Activated CD8-positive, alpha-beta memory T cell treated with anti-CD3 and anti-CD28 coated beads, Interleukin-2, amount 10 ng/mL, durations not matched to agents 7 days and 5 days (primary cell): ENCODE measurements at places on chromosomes 6 and 20. TPM values are rescaled to one million over a fixed set of nuclear protein-coding genes. Genes with fewer than 3 reads are reported as not detected.

SLC22A16 gene
- not detected for total RNA-seq

DNA sequence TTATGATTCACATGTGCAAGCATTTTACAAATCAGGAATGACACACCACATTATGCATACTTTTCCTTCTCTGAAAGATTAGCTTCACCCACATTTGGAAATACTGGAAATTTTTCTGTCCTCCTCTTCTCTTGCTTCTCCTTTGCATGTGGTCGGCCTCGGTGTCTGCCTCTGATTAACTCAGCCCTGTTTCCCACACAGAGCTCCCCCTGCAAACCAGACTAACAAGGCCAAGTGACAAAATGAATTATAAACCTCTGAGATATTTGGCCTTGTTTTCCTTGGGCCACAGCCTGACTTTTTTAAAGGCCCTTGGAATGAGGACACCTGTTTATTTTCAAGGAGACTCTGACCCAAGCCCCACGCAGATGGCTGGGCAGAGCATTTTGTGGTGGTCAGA is 9.0 kb upstream of the CCN6 start:
- no peak for DNase-seq

DNA sequence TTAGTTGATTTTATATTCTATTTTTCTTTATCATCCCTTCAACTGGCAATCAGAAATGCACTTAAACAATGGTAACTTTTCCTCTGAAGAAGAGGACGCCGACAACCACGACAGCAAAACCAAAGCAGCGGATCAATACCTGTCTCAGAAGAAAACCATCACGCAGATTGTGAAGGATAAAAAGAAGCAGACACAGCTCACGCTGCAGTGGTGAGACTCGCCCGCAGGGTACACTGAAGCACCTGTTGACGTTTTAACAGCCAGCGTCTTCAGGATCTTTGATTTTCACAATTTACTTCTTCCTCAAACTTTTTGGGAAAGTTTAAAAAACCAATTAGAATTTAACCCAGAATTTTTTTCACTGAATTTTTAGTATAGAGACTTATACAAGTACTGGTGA is 701 bp downstream of the RFX6 start:
- DNase-seq = no peak

GRCh38 chr20:62830821-62831220 is 14.0 kb downstream of the COL9A3 start:
- DNase-seq = no peak

GRCh38 chr20:4585104-4585753 is 136.5 kb upstream of the PRND start:
- no peak for DNase-seq

CALHM6 gene
- total RNA-seq = 3.8 TPM

ETV7 gene
- total RNA-seq = 5.9 TPM

NANP gene
- 5.9 TPM for total RNA-seq

DNA sequence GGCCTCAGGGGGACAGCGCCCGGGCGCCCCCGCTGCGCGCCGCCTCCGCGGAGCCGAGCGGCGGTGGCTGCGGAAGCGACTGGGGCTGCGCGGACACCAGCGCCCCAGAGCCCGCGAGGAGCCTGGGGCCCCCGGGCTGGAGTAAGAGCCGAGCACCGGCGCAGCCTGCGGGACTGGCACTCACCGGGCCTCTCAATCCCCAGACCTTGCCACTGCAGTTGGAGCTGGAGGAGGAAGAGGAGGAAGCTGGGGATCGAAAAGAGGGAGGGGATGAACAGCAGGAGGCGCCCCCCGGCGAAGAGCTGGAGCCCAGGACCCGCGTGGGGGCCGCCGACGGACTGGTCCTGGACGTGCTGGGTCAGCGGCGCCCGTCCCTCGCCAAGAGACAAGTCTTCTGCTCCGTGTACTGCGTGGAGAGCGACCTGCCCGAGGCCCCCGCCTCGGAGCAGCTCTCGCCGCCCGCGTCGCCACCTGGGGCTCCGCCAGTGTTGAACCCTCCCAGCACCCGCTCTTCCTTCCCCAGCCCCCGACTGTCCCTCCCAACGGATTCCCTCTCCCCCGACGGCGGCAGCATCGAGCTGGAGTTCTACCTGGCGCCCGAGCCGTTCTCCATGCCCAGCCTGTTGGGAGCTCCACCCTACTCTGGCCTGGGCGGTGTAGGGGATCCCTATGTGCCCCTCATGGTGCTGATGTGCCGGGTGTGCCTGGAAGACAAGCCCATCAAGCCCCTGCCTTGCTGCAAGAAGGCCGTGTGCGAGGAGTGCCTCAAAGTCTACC is 590 bp downstream of the RNF217 start:
- DNase-seq = no peak

DNA sequence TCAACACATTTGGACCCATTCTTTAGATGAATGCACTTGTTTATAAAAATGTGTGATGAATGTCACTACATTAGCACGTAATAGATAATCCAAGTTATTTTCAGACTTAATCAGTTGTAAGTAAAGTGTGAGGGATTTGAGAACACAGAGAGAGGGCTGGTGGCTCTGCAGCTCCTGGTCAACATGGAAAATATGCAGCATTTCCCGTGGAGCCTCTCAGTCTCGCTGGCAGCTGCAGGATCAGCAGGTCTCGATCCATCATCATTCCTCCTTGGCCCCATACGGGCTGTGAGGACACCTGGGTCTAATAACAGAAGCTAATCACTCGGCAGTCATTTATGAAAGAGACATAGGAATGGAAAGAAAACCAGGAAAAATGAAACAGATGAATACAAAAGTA is 390.2 kb downstream of the PRKN start:
- DNase-seq = no peak

DNA sequence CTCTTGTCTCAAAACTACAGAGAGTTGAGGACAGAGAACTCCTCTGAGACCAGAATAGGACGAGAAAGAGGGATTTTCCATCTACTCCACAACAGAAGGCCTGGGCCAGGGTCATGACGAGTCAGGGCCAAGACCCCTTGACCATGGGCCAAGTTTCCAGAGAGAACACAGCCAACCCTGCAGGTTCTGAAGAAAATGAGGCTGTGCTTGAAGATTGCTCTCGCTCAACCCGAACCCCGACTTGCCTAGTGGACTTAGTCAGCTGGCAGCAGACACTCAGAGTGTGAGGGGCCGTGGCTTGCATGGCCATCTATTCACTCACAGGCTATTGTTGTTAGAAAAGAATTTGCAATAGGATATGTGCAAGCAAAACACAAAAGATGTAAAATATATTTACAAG is 54.5 kb downstream of the TMEM242 start:
- DNase-seq = no peak

- DNase-seq = no peak
Observed at GRCh38 chr20:17629025-17629424, 53.0 kb downstream of the RRBP1 start.

GRCh38 chr20:454951-455350 is 7.4 kb downstream of the TBC1D20 start:
- DNase-seq = no peak

- DNase-seq = no peak
Observed at GRCh38 chr6:56999049-56999448, 44.1 kb downstream of the BEND6 start.

DNA sequence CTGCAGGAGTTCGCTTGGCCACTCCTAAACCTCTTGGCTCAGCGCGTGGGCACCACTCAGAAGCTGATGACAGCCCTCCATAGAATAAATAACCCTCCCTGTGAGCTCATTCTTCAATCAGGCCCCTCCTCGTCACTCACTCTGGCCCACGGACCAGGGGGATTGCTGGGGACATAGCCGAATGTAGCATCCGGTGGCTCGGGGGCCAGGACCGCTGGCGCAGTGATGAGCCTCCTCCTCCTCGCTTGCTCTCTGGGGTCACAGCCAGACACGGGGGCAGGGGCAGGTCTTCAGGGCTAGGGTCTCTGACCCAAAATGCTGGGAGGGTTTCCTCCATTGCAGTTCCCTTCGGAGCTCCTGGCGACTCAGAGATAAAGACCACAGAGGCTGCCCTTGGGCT is 79.9 kb downstream of the TFAP2C start:
- DNase-seq = no peak

DNA sequence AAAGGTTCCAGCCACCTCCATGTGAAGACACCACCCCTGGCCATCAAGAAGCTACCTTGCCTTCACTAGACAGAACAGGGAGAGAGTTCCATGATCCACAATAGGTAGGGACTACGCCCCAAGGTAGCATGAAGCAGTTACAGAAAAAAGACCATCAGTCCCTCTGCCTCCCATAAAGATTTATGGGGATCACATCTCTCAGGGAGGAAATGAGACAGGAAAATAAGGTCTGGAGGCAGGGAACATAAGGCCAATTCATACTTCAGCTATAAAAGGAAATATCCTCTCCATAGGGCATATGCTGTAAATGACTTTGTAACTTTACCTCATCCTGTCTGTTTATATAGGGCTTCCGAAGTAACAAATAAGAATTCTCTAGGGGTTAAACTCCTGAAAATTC is 129.4 kb downstream of the OR2B2 start:
- DNase-seq = no peak

FILIP1 gene
- not detected for total RNA-seq

DNA sequence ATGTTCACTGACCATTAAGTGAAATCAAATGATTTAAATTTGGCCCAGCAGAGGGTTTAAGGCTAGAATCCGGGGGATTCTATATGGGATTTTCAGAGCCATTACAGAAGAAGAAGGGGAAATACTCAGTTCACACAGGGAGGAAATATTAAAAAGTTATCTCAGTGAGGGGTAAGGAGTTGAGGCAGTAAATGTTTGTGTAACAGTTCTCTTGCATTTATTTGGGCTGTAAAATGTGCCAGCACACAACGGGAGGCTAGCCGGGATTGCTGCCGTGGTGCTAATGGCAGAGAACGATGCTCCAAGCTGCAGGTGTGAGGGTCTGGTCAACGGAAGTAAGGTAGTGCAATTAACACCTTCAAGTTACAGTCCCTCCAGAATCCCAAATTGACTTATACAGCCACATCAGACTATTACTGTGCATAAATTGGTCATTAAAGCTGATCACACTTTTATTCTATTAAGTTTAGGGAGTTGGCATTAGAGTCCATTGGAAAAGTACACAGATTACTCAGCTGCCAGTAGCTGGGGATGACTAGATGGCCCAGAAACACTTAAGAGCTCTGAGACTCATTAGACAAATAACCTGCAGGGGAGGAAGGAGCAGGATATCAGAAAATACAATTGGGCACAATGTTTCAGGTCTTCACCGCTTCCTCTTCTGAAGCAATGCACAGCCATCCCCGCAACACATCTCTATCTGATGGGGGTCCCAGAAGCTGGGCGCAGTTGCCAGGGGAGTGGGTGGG is 31.3 kb downstream of the PPP1R3G start:
- no peak for DNase-seq

DNA sequence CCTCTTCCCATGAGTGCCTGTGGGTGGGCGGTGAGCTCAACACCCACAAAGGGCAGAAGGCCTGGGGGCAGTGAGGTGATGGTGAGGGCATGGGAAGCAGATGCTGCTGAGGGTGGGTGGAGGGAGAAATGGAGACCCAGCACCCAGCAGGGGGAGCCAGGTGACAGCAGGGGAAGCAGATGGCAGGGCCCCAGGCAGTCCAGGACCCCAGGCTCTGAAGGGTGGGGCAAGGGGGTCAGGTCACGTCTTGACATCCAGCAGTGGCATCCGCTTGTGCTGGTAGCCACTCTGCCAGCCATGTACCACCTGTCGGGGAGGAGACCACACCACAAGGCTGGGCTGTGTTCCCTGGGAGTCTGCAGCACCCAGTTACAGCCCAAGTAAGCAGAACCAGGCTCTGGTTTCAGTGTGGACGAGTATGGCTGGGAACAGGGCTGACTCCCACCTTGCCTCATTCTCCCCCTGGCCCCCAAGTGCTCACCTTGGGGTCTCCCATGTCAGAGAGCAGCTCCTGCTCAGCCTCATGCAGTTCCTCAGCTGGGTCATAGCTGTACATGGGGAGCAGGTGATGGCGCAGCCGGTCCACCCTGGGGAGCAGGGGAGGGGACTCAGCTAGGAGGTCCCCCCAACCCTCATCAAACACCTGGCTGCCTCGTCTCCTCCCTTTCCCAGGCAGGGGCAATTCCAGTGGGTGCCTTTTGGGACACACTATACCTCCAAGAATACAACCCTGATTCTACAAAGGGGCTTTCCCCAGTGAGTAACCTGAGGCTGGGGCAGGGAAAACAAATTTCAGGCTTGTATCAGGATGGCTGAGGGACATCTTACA is 2.0 kb downstream of the SMIM29 start:
- DNase-seq = peak; percentile 71

DNA sequence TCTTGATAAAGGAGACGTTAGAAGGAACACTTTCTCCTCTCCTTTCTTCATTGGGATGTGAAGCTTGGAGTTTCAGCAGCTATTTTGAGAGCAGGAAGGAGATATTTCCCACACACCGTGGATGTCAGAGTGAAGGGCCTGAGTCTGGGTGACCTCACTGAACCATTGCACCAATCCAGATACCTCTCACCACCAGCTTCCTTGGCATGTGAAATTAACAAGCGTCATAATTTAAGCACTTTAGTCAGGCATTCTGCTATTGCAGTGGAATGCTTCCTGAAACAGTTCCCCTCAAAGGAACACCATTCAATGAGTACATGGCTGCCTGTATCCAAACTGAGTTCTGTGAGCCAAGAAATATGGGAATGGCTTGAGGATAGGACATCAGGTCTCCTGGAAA is 83.7 kb downstream of the CHMP4B start:
- no peak for DNase-seq

GRCh38 chr6:118509009-118509617 is 39.0 kb upstream of the PLN start:
- DNase-seq = no peak

DNA sequence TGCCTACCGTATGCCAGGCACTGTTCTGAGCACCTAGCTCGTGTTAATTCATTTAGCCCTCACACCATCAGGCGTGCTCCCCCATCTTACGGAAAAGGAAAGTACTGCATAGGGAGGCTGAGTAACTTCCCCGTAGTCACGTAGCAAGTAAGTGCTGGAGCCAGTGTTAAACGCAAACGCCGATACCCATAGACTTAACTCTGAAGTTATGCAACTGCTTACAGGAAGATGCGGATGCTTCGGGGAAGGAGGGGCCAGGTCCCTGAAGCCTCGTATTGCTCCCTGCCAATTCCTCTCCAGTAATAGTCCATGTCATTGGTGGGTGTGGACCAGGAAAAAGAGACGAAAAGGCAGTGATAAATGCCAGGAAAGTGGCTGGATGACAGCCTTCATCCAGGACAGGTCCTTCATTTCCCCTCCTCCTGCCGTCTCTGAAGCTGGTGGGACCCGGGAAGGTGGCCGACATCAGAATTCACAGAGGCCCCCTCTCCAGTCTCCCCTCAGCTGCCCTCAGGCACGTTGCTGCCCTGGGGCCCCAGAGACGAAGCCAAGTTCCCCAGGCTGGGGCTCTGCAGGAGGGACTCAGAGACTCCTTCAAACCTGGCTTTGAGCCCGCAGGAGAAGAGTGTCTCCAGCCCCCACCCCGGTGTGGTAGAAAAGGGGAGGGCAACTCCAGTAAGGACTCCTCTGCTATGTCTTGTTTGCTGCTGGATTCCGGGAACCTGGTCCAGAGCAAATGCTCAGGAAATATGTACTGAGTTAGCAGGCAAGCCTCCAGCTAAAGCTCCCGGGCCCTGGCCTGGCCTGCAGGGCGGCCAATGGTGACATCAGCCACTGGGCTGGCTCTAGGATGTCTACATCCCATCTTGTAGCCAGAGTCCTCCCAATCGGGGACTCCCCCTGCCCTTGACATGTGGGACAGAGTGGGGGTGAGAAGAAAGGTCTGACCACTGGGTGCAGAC is 37.8 kb downstream of the RAB44 start:
- peak; percentile 64 for DNase-seq

- no peak for DNase-seq
Observed at GRCh38 chr6:57013521-57013926, 33.0 kb upstream of the KIAA1586 start.
